Lung (tissue), 17 donors: ENCODE measurements at places on chromosomes 11 and 22. TPM values are rescaled to one million over a fixed set of nuclear protein-coding genes. Genes with fewer than 3 reads are reported as not detected.

- H3K27ac ChIP-seq, result no peak overlapping the region
- peaks cover 11% of the 10 kb centered on the region for H3K4me1 ChIP-seq
- DNase-seq, result no peak
- no peaks in the 10 kb centered on the region for H3K36me3 ChIP-seq
These were observed 12.8 kb downstream of the CD44 start for GRCh38 chr11:35151683-35152280.

- no peaks in the 10 kb centered on the region for H3K36me3 ChIP-seq
- peaks cover 4% of the 10 kb centered on the region for H3K4me1 ChIP-seq
- H3K27me3 ChIP-seq, result no peaks in the 10 kb centered on the region
- no peak overlapping the region for H3K4me3 ChIP-seq
- H3K27ac ChIP-seq, result no peak overlapping the region
These were observed 1.5 kb upstream of the MMP20 start for GRCh38 chr11:102626676-102627075.

DNA sequence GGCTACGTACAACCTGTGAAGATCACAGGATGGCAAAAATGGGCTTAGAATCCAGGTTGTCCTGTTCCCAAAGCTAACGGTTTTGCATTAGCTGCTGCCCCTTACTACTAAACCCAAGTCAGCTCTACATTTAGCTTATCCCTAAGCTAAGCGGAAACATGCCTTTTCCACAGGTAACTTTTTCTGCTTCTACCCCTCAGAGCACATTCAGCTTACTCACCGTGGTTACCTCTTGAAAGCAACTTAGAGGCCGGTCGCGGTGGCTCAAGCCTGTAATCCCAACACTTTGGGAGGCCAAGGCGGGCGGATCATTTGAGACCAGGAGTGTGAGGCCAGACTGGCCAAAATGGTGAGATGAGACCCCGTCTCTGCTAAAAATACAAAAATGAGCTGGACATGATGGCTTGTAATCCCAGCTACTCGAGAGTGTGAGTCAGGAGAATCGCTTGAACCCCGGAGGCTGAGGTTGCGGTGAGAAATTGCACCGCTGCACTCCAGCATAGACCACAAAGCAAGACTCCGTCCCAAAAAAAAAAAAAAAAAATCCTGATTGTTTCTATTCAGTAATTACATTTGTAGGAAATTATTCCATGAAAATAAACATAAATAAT lies 790 bp upstream of the TMEM41B start:
- H3K4me1 ChIP-seq, result peaks cover 9% of the 10 kb centered on the region
- no peaks in the 10 kb centered on the region for H3K27me3 ChIP-seq
- H3K4me3 ChIP-seq, result peak overlapping the region; percentile 32
- no peaks in the 10 kb centered on the region for H3K36me3 ChIP-seq
- peak overlapping the region; percentile 95 for H3K27ac ChIP-seq

- peaks cover 12% of the 10 kb centered on the region for H3K36me3 ChIP-seq
- no peaks in the 10 kb centered on the region for H3K27me3 ChIP-seq
- H3K4me1 ChIP-seq, result no peaks in the 10 kb centered on the region
- no peak overlapping the region for H3K4me3 ChIP-seq
- peak overlapping the region; percentile 86 for H3K27ac ChIP-seq
These were observed 14.2 kb downstream of the PEX26 start for GRCh38 chr22:18091916-18092526.

- no peak overlapping the region for H3K4me3 ChIP-seq
- H3K36me3 ChIP-seq, result peaks cover 3% of the 10 kb centered on the region
- H3K27me3 ChIP-seq, result no peaks in the 10 kb centered on the region
- H3K4me1 ChIP-seq, result no peaks in the 10 kb centered on the region
- DNase-seq, result no peak
These were observed 1.3 kb upstream of the BBS1 start for GRCh38 chr11:66509131-66509561.

DNA sequence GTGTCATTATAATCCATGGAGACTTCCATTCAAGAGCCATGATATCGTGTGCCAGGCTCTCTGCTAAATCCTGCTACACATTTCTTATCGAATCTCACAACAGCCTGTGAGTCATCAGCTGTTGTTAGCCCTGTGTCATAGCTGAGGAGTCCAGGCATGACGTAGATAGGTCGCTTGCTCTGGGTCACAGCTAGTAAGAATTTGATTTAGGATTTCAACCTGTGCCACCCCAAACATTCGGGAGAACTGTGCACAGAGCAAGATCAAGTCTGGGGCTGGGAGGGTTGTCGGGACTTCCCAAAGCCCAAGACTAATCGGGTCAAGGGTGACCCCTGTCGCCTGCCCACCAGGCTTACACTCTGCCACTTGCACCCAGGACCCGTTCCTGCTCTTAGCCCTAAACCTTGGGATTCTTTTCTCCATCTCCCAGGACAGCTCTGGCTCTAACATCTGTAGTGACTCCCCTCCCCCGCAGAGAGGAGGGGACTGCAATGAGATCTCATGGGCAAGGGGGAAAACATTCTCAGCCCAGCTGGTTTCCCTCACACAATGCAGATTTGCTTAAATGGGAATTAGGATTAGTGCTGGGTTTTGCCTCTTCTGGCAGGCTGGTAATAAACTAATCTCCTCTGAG lies 34.3 kb downstream of the TSPAN18 start:
- no peaks in the 10 kb centered on the region for H3K27me3 ChIP-seq
- H3K4me3 ChIP-seq, result no peak overlapping the region
- peak; percentile 92 for DNase-seq
- H3K27ac ChIP-seq, result peak overlapping the region; percentile 59

DNA sequence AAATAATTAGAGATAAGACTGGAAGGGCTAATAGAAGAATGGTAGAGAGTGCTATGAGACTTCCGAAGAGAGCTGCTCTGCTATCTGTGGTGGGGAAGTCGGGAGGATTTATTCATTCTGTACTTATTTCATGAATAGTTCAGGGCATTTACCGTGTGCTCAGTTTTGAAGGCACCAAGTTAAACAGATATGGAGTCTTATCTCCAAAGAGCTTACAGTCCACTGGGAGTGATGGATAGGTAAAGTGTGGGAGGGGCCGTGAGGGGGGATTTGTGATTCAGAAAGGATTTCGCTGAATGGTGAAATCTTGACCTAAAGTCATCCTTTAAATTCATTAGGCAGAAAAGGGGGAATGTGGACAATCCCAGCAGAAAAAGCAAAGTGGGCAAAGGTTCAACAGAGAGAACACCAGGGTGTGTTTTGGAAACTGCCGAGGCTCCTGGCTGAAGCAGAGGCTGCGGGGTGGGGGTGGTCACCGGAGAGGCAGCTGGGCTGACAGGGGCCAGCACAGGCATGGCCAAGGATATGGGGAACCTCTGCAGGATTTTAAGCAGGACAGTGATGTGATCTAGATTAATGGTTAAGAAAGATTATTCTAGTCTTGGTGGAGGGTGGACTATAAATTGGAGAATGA lies 91.2 kb downstream of the UBASH3B start:
- H3K27ac ChIP-seq, result no peak overlapping the region
- H3K27me3 ChIP-seq, result no peaks in the 10 kb centered on the region

- peaks cover 3% of the 10 kb centered on the region for H3K27me3 ChIP-seq
- H3K4me1 ChIP-seq, result no peaks in the 10 kb centered on the region
- H3K27ac ChIP-seq, result no peak overlapping the region
- H3K36me3 ChIP-seq, result no peaks in the 10 kb centered on the region
- no peak overlapping the region for H3K4me3 ChIP-seq
These were observed 319.3 kb upstream of the B3GAT1 start for GRCh38 chr11:134731213-134731961.

Gene LSP1
- 95.7 TPM for polyA plus RNA-seq

Gene DDX17
- 151 TPM for polyA plus RNA-seq
